ENCODE measurements at places on chromosomes 7 and 10. TPM values are rescaled to one million over a fixed set of nuclear protein-coding genes. Genes with fewer than 3 reads are reported as not detected.

The TEX36 gene
- total RNA-seq, result not detected

The PCLO gene
- not detected for total RNA-seq

DNA sequence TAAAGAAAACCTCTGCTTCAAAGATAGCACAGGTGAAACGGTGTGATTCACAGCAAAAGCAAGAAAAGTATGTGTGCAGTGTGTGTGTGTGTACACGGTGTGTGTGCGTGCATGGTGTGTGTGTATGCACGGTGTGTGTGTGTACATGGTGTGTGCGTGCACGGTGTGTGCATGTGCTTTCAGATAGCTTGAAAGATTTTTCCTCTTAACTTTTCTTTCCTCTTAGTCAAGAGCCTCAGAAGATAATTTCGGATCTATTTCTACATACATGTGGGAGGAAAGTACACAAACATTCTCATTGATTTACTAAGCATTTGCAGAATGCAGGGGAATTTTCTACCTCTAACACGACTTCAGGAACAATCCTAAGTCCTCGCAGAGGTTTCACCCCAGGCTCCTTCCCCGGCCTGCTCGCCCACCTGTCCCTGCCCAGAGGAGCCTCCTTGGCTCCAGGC lies 2.9 kb downstream of the FGFR2 start:
- no peak for DNase-seq

DNA sequence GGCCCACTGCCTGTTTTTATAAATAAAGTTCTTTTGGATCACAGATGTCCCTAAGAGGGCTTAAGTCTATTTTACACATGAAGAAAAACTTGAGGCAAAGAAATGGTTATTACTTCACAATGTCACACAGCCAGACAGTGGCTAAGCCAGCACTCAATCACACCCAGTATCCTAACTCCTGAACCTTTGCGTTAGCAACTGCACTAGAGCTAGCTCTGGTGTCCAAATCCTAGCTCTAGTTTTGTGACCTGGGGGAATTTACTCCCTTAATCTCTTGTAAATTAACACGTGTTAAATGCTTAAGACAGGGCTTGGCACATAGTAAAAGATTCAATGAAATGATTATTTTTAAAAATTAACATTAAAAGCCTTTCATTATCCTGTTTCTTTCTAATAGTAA lies 49.0 kb upstream of the TPK1 start:
- DNase-seq, result no peak

DNA sequence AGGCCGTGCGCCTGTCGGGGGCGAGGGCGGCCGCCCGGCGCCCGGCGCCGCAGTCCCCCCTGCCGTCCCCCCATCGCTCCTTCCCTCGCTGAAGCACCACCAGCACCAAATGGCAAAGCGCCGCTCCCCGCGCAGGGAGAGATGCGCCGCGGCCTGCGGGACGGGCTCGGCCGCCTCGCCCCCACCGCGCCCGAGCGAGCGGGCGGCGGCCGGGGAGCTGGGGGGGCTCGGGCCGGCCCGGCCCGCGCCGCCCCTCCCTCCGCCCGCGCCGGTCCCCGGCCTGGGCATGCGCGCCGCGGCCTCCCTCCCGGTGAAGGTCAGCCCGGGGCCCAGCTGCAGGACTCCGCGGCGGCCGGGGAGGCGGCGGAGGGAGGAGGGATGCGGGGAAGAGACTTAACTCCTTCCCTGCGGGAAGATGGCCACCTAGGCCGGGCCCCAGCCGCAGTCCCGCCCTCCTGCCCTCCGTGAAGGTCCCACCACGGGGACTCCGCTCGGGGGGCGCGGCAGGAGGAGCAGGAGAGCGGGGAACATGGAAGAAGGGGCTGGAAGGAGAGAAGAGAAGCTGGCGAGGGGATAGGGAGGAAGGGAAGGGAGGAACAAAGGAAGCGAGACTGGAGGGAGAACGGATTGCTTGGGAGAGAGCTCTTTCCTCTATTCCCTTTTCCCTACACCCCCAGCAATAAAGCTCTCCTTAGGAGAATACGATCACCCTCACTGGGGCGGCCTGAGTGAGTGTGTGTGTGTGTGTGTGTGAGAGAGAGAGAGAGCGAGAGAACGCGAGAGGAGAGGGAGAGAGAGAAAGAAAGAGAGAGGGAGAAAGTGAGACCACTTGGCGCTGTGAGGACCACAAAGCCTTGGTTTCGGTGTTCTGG lies 3.4 kb upstream of the SMARCD3 start:
- peak; percentile 49 for DNase-seq

DNA sequence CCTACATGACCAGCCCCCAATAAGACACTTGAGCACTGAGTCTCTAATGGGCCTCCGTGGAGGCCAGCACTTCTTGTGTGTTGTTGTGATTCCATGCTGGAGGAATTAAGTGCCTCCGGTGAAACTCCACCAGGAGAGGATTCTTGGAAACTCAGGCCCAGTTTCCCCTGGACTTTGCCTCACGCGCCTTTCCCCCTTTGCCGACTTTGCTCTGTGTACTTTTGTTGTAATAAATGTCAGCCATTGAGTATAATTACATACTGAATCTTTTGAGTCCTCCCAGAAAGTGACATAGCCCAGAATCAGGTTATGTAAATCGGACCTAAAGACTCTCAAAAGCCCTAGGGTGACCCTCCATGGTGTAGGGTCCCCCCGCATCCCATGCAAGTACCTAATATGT lies 82.4 kb downstream of the DLG5 start:
- no peak for DNase-seq

GRCh38 chr7:94406696-94407095 lies 12.0 kb downstream of the COL1A2 start:
- DNase-seq, result no peak

GRCh38 chr10:110074298-110074697 lies 66.5 kb downstream of the ADD3 start:
- no peak for DNase-seq

DNA sequence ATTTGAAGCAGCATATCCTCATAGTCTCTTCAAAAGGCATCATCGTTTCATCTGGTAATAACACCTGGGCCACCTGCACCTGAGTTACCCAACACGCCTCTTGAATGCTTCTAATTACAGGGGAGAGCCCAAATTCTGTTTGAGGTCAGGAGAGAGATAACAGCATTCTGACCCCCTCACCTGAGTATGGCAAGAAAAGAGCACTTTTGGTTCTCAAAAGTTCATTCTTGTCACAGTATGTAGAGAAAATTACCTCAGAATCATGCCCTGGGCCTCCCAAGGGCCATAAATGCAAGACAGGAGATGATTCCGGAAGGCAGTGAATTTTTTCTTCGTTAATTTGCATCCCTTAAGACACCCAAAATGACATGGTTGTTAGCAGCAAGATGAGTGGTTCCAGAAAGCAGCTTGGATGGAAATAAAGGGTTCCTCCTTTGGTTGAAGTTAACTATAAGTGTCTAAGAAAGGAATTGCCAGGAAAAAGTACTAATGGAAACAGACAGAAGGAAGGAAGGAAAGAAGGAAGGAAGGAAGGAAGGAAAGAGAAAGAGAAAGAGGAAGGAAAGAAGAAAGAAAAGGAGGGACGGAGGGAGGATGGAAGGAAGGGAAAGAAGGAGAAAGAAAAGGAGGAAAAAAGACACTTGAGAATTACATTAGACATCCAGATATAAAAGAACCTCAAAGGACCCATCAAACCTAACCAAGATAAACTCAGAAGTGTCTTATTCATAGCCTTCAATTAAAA lies 228.4 kb upstream of the RHOBTB1 start:
- no peak for DNase-seq
